ENCODE measurements at places on chromosomes 2 and 18. TPM values are rescaled to one million over a fixed set of nuclear protein-coding genes. Genes with fewer than 3 reads are reported as not detected.

The FRZB gene
- not detected for total RNA-seq

The BIRC6 gene
- total RNA-seq = 148 TPM

- H3K36me3 ChIP-seq = no peaks in the 10 kb centered on the region
- H3K4me3 ChIP-seq = no peak overlapping the region
- no peak for DNase-seq
- no peaks in the 10 kb centered on the region for H3K4me1 ChIP-seq
These were observed 271.0 kb downstream of the ZNF521 start for GRCh38 chr18:25081001-25081400.

The POTEC gene
- not detected for total RNA-seq

- DNase-seq = no peak
- no peak overlapping the region for H3K27ac ChIP-seq
These were observed 4.4 kb downstream of the IHH start for GRCh38 chr2:219056176-219056895.

The BABAM2 gene
- 44.8 TPM for total RNA-seq

DNA sequence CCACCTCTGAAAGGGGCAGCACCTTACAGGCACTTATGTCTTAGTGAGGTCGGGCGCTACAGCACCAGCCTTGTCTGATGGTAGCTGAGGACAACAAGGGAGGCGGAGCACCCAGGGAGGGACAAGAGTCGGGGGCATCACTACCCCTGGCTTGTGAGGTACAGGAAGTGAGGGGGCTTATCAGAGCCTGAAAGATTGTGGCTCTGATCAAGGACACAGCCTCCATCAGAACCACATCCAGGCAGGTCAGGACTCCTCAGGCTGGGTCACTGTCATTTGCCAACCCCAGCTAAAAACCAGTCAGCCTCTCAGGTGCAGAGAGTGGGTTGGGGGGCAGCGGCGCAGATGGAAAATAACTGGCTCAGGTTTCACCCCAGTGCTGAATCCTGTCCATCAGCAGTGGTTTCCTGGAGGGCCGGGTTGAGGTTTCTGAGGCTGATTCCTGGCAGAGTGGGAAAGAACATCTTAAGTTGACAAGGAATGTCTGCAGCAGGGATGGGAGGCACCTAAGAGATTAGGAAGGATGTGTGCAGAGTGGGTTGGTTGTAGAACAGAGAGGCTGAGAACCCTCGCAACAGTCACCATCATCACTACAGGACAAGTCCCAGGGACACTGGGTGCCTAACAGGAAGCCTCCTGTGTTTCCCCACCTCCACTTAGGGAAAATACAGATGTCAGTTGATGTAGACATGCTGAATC, 45.3 kb downstream of the FBLN7 start:
- no peaks in the 10 kb centered on the region for H3K36me3 ChIP-seq
- peak overlapping the region; percentile 94 for H3K27ac ChIP-seq
- DNase-seq = no peak
- peak overlapping the region; percentile 88 for H3K4me3 ChIP-seq

The AQP12A gene
- not detected for total RNA-seq

DNA sequence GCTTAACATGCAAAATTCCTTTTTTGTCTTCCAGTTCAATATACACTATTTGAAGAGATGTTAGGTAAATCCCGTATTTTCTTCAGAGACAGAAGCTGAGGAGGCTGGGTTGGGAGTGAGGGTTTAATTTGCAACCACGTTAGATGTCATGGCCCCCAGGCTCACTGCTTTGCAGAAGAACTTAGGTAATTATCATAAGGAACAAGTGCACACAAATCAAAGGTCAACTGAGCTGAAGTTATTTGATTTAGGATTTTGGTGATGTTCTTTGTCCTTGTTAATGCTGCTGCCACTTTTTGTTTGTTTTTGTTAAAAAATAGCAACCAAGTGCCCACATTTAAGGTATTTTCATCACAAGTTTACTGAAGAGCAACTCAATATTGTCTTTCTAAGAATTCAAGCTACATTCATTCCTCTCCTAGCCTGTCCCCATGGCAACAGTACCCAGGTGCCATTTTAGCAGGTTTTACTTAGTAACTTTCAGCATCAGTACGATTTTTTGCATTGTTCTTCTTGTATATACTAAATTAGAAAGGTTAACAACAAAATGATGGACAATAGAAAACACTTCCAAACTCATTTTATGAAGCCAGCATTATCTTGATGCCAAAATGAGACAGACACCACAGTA, 62.9 kb upstream of the NDUFV2 start:
- H3K27me3 ChIP-seq = no peaks in the 10 kb centered on the region
- no peak for DNase-seq
- H3K4me3 ChIP-seq = no peak overlapping the region
- peaks cover 2% of the 10 kb centered on the region for H3K36me3 ChIP-seq

DNA sequence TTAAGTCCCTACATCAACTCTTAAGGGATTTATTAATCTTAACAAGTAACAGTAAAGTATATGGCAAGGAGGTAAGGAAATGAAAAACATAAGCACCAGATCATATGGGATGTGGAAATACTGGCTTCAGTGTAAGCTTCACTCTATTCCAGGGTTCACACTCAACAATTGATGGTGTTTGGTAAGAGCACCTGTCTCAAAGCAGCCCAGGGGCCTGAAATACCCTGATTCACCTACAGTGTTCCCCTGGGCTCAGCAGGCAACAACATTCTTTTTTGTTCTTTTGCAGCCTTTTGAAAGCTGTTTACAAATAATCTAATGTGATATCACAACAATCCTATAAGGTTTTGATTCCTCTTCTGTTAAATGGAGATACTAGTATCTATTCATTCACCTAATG, 1.2 kb upstream of the MLPH start:
- peaks cover 68% of the 10 kb centered on the region for H3K27me3 ChIP-seq
- no peak overlapping the region for H3K4me3 ChIP-seq
- H3K27ac ChIP-seq = no peak overlapping the region
- H3K4me1 ChIP-seq = peaks cover 2% of the 10 kb centered on the region
- peaks cover 3% of the 10 kb centered on the region for H3K36me3 ChIP-seq

DNA sequence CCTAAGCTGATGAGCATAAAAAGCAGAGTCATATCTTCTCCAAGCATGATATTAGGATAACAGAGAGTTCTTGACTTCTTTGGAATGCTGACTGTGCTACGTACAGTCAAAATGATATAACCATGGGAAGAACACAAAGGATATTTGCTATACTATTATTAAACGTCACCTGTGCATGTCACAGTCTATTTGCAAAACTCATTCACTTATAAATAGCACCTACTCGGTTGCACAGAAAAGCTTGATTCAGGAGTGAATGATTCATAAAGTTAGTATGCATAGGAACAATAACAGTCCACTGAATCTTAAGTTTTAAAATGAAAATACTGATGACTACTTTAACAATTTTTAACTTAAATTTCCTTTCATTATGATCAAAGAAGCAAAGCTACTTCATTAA, 83.3 kb downstream of the SP3 start:
- peaks cover 31% of the 10 kb centered on the region for H3K27me3 ChIP-seq
- no peak overlapping the region for H3K27ac ChIP-seq
- no peaks in the 10 kb centered on the region for H3K36me3 ChIP-seq
- DNase-seq = no peak

The ZNF385B gene
- not detected for total RNA-seq
